Neural crest cell (in vitro differentiated cells): ENCODE measurements at places on chromosomes 4 and X.

GRCh38 chr4:175540732-175541131, 271.3 kb downstream of the GPM6A start:
- DNase-seq = no peak

DNA sequence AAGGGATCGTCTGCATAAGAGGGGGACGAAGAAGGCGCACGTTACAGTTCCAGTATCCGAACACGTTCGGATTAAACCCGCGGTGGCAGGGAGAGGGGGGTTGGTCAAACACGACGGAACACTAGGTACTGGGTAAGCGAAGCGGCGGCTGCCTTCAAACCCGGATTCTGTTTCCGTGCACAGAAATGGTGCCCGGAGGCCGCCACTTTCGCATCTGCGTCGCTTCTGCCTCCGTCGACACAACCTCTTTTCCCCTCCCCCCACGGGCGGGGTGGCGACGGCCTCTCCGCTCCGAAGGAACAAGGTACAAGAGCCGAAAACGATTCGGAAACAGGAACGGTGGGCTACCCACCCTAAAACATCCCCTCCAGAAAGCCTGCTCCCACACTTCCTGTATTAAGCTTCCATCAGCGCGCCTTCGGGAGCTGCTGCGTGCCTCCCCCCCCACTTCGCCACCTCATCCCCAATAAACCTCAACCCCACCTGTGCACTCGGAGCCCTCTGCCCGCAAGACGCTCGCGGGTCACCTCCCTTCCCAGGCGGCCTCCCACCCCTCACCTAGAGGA, 667 bp downstream of the G3BP2 start:
- DNase-seq = peak; percentile 41

DNA sequence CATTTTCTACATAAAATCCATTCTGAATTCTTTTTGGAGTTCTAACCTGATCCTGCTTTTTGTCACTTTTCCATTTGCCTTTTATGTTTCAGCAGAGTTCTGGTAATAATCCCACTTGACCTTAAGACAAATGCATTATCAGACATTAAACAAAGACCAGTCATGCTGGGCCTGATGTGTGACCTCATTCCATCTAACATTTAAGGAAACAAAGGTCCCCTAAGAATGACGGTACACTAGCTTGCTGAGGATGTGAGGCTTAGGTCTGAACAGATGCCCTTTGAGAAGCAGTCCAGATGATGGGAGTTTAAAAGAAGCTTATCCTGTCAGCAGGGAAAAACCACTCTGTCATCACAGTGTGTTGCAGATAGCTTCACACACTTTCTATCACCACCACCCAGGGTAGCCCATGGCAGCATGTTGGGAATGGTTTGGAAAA, 38.1 kb upstream of the PDE5A start:
- DNase-seq = peak; percentile 4

GRCh38 chrX:69379412-69379811, 124.7 kb upstream of the NALF2 start:
- DNase-seq = no peak

- no peak for DNase-seq
Measured at GRCh38 chr4:173346074-173346473, 11.9 kb upstream of the HMGB2 start.

DNA sequence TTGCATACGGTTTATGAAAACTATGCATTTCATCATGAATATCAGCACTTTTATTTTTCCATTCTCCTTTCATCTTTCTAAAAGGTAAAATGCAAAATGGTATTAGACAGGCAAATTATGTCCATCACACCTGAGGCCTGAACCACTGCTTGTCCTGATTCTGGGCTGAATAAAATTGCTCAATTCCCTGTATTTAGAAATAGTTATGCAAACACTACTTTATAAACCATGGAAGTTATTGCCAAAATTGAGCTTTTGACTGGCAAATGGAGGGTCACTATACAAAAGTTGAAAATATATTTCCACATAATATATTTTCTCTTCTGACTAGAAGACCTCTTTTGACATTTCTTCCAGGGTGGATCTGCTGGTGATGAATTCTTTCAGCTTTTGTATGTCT, 21.1 kb downstream of the FAM47E start:
- DNase-seq = no peak

DNA sequence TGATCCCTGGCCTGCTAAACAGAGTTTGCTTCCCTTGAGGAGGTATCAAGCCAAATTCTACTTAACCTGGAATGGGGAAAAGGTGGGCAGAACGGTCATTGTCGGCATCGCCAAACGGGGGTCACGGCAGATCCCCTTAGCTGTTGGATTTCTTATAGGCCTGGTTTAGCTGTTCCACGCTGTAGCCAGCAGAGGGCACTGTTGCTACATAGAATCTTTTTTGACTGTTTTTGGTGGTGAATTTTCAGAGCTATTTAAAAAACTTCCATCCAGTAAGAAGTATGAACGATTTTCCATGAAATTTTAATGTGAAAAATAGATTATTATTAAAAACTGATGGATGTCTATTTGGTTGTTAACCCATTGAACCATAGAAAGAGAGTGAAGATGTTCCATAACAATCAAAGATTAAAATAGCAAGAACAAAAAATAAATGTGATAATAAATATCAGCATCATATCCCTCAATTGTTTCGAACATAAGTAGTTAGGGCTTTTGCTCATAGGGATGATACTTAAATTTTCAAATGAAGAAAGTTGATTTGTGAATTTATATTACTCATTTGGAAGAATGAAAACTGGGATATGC, 56.6 kb downstream of the LINC00632 start:
- DNase-seq = peak; percentile 69

DNA sequence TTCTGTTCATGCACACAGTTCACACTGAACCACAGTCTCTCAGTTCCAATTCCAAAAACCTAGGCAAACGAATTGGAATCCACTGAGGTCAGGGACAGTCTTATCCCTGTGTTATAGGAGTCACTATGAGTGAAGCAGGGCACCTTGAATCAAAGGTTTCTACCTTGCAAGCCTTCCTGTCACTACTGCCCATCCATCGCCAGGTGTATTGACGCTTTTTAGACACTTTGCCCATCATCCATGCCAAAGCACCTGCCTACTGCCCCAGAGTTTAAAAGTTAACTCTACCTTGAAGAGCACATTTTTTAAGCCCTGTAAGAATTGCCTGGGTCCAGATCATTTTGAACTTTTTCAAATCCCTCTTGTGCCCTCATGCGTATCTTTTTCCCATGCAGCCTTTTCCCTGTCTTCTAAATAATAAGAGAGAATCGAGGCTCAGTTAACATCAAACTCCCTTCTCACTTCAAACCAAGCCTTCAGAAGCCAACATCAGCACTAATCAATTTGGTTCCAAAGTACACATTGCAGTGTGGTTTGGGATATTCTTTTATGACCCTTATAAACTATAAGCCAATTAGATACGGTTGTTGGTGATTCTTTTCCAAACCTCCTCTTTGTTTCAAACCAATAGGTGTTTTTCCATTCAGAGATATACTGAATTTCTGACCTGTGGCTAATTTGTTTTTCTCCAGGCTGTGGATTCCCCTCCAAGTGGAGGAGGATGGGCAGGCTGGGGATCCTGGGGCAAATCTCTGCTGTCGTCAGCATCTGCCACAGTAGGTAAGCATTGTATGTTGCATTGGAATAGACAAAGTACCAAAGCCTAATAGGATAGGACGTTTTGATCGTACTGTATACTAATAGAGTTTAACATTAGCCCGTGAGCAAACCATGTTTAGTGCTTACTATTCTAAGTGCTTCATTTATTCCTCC, 23.7 kb downstream of the FAM114A1 start:
- no peak for DNase-seq

GRCh38 chrX:18542131-18542530, 116.7 kb downstream of the CDKL5 start:
- no peak for DNase-seq

- no peak for DNase-seq
Measured at GRCh38 chr4:138560448-138560847, 318.3 kb upstream of the SLC7A11 start.

DNA sequence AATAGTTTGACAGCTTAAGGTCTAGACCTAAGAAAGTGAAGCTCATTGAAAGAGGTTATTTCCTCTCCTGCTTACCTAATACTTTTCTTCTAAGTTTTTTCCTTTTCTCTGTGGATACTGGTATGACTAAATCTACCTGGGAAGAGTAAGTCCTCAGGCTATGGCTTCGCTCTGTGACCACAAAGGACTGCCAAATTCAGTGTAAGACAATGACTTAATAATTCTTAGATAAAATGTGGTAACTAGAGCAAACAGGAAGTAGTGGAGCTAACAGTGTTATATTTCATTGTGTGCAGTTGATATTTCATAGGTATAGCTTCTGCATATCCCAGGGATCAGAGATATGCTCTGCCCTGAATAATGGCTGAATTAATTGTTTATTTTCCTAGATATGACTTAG, 418.9 kb downstream of the CCSER1 start:
- no peak for DNase-seq

GRCh38 chr4:10623241-10623640, 61.3 kb downstream of the CLNK start:
- no peak for DNase-seq

DNA sequence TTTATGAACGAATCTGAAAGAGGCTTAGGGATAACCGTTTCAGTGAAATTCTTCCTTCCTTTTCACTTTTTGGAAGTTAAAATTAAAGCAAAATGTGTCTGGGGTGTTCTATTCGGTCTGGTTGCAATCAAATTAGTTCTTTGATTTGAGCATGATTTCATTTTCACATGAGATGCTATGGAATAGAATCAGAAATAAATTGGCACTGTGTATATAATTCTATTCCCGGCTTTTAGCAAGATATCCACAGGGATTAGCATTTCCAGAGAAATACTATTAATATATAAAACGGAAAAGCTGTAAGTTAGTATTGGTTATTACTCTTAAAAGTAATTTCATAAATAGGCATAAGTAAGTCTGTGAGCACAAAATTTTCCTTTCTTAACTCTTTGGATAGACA, 1676.8 kb upstream of the PCDH7 start:
- no peak for DNase-seq

DNA sequence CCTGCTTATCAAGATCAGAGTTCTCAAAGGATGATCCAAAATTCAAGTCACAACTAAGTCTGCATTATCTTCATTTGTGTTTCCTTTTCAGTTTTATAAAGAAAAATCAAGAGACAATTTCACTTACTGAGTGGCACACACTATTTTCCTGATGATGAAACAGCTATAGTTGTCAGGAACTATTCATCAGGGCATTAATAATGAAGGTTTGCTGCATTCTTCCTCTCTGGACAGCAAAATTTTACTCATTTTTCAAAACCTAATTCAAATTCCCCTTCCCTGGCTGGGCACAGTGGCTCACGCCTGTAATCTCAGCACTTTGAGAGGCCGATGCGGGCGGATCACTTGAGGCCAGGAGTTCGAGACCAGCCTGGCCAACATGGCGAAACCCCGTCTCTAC, 83.5 kb upstream of the SMIM10 start:
- no peak for DNase-seq

- DNase-seq = no peak
Measured at GRCh38 chr4:147366164-147366563, 114.7 kb upstream of the EDNRA start.

DNA sequence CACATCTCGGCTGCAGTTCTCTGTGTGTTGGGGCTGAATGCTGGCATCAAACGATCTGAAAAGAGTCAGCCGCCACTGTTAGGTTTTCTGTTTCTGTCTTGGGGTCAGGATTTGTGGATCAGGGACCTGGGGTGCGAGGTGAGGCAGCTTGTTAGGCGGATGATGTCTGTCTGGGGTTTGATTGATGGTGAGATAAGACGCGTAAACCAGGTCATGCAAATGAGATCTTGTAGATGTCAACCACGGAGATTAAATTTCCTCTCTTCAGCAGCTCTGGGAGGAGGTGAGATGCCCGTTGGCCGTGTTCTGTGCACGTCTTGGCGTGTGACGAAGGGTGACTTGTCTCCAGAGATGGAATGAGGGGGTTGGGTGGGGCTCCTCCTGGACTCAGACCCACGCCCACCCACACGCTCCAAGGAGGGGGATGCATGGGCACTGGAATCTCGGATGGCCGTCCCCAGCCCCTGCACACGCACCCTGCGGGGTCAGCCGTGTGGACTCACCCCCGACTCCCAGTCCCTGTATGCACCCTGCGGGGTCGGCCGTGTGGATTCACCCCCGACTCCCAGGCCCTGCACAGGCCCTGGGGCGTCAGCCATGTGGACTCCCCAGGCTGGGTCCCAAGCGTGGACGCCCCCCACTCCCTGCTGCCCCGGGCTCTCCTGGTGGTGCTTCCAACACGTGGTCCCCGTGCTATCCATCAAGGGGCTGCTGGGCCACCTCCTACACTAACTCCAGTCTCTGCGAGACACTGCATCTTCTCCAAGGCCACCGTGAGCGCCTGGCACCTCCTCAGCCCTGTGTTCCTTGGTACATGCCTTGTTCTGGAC, 16.0 kb upstream of the UVSSA start:
- no peak for DNase-seq

DNA sequence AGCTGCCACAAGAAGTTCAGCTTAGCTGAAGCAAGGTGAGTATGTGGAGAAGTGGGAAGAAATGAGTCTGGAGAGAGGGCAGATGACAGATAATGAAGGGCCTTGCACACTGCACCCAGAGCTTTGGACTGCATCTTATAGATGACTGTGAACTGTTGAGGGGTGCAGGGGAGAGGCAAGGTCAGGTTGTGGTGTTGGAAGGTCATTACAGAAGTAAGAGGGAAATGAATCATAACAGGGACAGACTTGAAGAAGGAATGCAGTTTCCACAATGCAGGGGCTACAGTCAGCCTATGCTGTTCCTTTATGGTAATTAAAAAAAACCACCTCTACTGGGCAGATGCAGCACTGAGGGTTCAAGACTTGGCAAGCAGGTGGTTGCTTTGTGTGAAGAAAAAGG, 4.8 kb upstream of the IGFBP7 start:
- no peak for DNase-seq

DNA sequence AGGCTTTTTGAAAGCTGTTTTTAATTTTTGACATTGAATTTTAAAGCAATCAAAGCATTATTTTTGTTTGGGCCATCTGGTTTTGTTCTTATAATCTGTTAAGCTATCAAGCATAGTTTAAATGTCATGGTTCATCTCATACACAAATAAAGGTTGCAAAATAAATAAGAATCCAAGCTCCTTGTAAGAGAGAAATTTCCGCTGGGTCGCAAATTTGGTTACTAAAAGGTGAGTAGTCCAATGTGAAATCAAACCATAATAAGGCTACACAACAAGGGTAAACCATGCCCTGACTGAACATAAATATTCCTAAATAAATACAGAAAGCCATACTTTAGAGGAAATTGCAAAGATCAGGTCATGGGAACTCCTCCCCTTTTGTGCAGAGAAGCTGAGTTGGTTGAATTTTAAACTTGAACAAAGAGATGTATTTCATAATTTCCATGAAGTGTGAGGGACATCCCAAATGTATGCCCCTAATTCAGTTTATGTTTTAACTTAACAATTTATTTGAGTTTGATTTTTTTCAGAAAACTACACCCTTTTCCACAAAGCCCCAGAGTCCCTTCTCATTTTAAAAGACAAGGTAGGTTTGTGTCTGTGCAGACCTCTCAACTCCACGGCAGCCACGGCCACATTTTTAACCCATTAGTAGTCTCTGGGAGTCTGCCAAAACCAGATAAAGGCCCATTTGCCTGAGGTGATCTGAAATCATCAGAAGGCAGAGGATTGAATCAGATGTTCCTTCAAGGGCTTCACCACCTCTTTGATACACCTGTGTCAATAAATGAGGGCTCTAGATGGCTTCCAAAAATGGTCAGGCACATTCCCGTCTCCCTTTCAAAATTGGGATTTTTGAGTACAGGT, 85.2 kb downstream of the PLAC1 start:
- DNase-seq = no peak

- DNase-seq = no peak
Measured at GRCh38 chrX:6683353-6683752, 148.4 kb upstream of the VCX3A start.

- no peak for DNase-seq
Measured at GRCh38 chr4:75004755-75005668, 72.1 kb downstream of the PARM1 start.
